PC-3 (cell line): ENCODE measurements at places on chromosomes 5 and 9. TPM values are rescaled to one million over a fixed set of nuclear protein-coding genes. Genes with fewer than 3 reads are reported as not detected.

CBY3 gene
- total RNA-seq = 1.4 TPM in 1 of 2 replicates, not detected in the other

CARD9 gene
- total RNA-seq = 0.52 and 1.1 TPM in 2 replicates

IL9 gene
- total RNA-seq = not detected in 2 replicates

FAM163B gene
- total RNA-seq = not detected in 2 replicates

- DNase-seq = no peak
Measured at GRCh38 chr5:131239686-131240085, 24.2 kb upstream of the CDC42SE2 start.

DNA sequence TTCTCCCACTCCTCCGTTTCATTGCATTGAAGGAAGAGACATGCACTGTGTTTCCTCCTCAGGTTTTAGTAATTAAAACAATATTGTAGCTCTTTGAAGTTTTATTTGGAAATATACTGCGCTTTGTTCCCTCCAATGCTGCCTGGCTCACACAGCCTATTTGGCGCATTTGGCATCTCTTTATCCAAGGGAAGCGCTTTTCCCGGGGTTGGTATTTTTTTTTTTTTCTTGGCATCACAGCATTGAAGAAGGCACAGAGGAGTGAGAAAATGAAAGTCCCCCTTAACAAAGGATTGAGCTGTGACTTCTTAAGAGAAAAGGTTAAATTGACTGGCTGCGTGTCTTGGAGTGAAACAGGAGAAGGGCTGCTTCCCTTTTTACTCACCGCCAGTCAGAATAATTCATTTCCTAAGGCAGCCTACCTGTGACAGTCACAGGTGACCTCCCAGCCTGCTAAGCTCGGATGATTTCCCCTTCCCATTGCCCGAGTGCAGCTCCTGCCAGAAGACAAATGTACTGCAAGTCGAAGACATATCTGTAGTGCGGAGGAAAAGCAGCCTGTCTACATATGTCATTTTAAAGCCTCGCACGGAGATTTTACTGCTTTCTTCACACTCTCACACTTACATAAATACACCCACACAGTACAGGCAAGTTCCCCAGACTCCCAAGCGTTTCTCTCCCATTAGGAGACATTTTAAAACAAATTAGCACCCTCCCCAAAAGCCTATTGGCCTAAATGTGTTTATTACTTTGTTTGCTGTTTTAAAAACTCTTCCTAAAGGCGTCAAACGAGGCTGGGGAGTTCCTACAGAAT lies 665.5 kb upstream of the ZNF608 start:
- DNase-seq = peak; percentile 64

DNA sequence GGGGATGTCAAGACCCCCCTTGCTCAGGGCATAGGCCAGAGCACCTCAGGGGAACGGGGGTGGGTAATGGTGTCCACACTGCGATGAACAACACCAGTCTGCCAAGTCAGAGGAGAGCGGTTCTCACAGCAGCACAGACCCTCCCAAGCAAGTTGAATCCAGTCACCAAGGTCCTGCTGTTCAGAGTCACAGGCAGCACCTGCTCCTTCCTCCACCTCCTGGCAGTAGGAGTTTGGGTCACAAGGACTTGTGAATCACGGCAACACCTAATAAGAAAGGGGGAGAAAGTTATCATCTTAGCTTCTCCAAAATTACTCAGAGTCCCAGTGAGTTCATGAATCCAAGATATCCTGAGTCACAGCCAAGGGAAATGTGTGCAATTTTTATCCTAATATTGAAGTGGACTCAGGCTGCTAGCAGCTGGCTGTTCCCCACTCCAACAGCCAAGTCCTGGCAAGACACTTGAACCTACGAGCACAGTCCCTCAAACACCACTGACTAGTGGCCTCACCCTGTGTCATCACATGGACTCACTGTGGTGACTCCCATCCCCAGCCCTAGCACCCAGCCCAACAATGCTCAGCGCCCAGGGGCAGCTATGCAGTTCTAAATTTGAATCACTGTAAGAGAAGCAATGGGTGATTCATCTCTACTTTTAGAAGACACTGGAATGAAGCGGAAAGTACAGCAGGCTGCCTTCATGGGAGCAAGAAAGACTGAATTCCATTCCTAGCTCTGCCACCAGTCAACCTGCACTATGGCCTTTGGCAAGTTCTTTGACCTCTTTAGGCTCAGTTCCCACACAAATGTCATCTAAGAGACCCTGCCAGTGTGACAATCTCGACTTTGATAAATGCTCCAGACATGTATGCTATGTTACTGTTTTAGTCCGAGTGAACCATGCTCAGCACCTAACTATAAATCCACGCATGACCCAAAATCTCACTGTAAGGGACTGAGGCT lies 113.7 kb downstream of the KLHL3 start:
- peak; percentile 81 for DNase-seq
